A549 (cell line): ENCODE measurements at places on chromosomes 1 and 21. TPM values are rescaled to one million over a fixed set of nuclear protein-coding genes. Genes with fewer than 3 reads are reported as not detected.

GRCh38 chr1:26364956-26365355 lies 7.6 kb downstream of the ZNF683 start:
- DNase-seq, result no peak

DNA sequence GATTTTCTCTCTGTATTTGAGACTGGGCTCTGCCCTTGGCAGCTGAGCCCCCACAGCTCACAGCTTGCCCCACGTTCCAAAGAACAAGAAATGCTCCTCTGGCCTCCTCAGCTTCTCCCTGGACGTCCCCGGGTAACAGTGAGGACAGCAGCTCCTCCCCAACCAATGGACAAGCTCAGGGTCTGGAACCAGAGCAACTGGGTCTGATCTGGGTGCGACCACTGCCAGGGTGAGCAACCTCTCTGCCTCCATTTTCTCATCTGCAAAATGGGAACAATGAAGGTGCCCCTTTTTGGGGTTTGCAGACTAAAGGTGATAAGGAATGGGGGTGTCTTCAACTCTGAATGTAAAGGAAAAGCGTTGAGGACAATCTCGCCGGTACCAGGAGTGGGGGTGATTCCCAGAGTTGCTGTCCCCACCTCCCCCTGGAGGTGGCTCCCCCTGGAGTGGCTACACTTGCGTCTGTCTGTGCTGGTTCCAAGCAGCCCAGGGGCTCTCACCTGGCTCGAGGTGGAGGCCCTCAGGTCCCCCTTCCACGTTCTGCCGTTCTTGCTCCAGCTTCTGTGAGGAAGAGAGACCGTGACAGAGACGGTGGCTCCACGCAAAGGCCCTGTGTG lies 6.9 kb downstream of the C21orf58 start:
- no peak for DNase-seq

GRCh38 chr1:59814180-59814900 lies 409 bp upstream of the HOOK1 start:
- peak; percentile 90 for DNase-seq

GRCh38 chr21:21737186-21737585 lies 739.0 kb downstream of the NCAM2 start:
- no peak for DNase-seq

DNA sequence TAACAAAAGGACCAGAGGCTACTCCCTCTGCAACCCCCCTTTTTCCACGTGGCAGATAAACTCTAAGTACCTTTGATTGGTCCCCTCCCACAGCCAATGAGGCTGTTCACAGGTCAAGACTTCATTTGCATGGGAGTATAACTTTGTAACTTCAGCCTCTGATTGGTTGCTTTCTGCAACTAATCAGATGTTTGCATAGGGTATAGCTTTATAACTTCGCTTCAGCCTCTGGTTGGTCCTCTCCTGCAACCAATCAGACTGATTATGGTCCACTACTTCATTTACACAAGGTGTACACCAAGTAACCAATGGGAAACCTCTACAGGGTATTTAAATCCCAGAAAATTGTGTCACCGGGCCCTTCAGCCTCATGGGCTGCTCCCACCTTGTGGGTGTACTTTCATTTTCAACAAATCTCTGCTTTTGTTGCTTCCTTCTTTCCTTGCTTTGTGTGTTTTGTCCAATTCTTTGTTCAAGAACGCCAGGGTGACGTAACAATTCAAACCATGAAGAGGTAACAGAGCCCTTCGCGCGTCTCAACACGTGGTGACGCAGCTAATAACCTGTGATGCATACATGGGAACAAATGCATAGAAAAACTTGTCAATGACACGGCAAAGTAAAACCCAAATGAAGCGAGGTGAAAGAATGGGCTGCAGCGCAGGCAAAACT lies 47.2 kb downstream of the VPS26C start:
- peak; percentile 4 for DNase-seq

The AKR7A3 gene
- polyA plus RNA-seq, result 0.17 to 0.24 TPM (median 0.21 TPM) in 3 replicates

DNA sequence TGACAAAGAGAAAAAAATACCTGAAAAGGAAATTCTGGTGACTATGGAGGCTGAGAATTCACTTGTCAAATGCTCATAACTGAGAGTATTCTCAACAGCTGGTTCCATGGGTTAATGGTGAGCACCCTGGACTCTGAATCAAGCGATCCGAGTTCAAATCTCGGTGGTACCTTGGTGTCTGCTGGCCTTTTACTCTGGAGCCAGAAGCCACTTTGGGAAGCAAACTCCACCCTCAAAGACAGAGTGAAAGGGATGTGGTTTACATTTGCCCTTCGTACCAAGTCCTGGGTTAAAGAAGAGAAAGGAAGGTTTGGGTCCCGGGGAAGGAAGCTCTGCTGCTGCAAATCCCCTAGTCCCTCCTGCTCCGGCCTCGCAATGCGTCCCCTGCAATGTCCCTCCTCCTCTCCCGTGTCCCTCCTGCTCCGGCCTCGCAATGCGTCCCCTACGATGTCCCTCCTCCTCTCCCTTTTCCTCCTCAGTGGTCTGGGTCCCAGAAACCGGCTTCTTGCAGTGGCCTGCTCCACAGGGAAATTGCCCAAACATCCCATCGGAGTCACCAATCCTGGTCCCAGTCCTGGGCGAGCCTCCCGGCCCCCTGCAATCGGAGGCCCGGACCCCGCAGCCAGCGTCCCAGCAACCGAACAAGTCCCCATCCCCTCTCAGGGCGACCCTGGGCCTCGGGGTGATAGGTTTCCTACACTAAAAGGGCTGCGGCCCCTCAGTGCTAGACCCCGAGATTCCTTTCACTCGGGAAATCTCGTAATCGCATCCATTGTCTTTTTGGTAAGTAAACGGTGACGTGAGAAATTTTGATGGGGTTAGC lies 129.4 kb downstream of the PPIAL4G start:
- DNase-seq, result peak; percentile 82

- DNase-seq, result no peak
Observed at GRCh38 chr1:99726818-99727217, 39.6 kb downstream of the FRRS1 start.

- DNase-seq, result peak; percentile 47
Observed at GRCh38 chr1:18299441-18300338, 181.0 kb upstream of the KLHDC7A start.

The S100A9 gene
- 1.7 to 4.6 TPM (median 3.1 TPM) in 3 replicates for polyA plus RNA-seq

- no peak for DNase-seq
Observed at GRCh38 chr1:92853299-92853698, 21.5 kb downstream of the RPL5 start.

The SPTA1 gene
- not detected in 3 replicates for polyA plus RNA-seq

DNA sequence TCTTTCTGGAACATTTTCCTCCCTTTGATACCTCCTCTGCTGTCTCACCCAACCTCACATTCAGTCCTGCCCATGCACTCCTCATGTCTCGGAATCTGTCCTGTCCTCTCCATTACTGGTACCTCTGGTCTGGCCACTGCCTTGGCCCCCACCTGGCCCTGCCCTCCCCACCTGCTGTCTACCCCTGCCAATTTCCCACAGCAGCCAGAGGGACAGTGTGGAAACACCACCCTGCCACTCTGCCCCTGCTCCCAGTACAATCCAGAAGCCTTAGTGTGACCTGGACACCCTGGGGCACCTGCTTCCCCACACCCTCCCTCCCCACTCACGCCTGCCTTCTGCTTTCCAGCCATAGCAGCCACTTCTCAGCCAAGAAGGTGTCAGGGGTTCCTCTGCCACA lies 534.4 kb downstream of the MATN1 start:
- no peak for DNase-seq

The SNRNP40 gene
- 45.3 to 50.2 TPM (median 47.4 TPM) in 3 replicates for polyA plus RNA-seq

The FMO1 gene
- polyA plus RNA-seq, result not detected in 3 replicates

- DNase-seq, result no peak
Observed at GRCh38 chr1:39688706-39689105, 2.5 kb downstream of the HPCAL4 start.

The TMEM82 gene
- not detected in 3 replicates for polyA plus RNA-seq

DNA sequence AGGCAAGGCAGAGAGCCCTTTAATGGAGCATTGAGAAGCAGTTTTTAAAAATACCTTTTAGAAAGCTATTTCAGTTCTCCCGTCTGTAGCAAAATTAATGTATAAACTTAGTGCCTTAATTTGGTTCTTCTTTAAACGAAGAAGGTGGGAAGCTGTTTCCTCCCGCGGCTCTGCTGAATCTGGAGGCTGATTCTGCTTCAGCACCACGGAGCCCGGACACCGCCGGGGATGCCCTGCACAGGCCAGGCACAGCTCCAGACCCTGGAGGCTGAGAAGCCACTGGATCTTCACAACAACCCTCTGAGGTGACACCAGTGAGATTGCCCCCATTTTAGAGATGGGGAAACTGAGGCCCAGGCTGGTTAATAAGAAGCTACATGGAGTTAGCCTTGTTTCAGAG lies 175.8 kb upstream of the VAMP3 start:
- no peak for DNase-seq

DNA sequence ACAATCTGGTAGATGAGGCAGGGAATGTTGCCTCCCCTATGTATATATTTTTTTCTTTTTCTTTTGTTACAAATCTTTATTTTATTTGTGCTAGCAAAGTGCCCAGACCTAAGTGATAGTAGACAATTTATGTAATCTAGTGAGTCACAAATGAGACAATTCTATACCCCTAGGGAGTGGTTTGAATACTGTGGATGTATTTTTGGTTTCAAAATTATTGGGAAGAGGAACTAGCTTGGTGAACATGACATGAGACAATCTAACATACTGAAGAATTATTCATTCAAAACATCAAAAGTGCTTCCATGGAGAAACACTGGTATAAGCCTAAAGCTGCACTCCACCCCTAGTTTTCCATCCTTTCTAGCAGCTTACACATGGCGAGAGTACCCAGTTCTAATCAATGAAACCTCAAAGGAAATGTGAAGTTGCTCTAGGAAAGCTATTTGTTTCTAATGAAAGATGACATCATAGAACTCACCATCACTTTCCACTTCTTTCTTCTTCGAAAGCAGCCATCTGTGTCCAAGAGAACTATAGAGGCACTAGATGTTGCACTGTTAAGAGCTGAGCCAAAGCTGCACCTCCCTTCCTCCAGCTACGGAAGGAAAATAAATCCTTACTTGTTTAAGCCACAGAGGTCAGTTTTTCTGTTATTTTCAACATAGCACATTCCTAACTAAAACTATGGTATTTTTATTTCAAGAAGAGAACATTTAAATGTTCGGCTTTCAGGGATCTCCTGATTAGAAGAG lies 764.6 kb downstream of the LTN1 start:
- no peak for DNase-seq

DNA sequence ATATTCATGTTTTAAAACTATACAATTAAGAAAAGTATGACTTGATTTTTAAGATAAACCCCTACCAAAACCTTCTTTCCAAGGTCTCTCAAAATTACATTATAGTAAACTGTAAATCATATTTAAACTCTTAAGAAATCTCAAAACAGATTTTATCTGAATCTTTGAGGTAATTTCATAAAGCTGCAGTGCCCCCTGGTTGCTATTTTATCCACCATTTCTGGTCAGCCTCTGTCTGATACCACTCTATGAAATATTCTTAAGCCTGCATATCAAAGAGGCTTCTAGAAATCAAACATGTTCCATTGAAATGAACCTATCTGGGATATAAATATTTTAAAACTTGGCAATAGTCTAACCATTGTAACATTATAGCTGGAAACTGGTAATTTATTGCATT lies 317.3 kb downstream of the COL11A1 start:
- DNase-seq, result no peak

The OR10Z1 gene
- not detected in 3 replicates for polyA plus RNA-seq

GRCh38 chr1:111218701-111219556 lies 8.6 kb upstream of the CHI3L2 start:
- DNase-seq, result no peak

The CKS1B gene
- polyA plus RNA-seq, result 345 to 366 TPM (median 356 TPM) in 3 replicates
